ENCODE measurements at places on chromosomes 7 and 10. TPM values are rescaled to one million over a fixed set of nuclear protein-coding genes. Genes with fewer than 3 reads are reported as not detected.

DNA sequence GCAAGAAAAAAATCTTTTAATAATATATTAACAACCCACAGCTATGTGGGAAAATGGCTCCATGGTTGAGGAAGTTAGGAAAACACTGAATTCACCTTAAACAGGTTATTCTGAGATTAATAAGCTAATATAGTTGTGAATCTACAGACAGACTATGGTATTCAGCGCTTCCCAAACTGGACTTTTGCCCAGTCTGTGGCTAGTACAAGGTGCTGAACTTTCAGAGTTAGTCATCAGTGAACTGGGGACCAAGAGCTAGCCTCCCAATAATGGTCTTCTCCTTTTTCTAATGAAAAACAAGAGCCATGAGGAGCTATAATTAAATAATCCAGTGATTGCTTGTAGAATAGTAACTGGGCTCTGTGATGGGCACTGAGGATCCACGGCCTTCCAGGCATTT lies 65.3 kb downstream of the FRMPD2 start:
- no peak for DNase-seq

DNA sequence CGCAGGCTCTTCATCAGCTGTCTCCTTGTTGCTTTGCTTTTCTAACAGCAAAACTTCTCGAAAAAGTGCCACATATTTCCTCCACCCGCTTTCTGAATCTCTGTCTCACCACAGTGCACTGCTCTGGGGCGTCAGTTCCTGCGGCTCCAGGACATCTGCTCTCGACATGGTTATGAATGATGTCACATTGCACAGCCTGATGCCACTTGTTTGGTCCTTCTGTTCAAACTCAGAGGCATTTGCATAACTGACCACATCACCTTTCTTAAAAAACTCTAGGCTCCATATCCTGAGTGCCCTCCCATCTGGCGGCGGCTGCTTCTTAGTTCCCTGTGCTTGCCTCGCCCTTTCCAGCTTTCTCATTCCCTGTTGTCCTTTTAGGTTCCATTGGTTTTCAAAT lies 469.3 kb upstream of the COBL start:
- DNase-seq = no peak

- DNase-seq = peak; percentile 58
Measured at GRCh38 chr10:1629326-1630198, 107.8 kb downstream of the ADARB2 start.

DNA sequence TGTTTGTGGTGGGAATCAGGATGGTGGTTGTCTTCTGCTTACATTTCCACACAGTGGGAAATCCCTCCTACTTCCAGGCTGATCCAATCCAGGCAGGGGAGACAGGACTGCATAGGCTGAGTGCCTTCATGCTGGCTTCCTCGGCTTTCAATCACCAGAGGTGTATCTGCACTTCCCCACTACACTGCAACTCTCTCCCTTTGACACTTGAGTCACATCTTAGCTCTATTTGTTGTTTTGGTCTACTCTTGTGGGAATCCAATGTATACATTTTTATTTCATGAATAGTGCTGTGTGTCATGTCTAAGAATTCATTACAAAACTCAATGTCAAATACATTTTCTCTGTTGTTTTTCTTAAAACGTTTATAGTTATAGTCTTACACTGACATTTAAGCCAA lies 735.6 kb downstream of the XPNPEP1 start:
- DNase-seq = no peak

DNA sequence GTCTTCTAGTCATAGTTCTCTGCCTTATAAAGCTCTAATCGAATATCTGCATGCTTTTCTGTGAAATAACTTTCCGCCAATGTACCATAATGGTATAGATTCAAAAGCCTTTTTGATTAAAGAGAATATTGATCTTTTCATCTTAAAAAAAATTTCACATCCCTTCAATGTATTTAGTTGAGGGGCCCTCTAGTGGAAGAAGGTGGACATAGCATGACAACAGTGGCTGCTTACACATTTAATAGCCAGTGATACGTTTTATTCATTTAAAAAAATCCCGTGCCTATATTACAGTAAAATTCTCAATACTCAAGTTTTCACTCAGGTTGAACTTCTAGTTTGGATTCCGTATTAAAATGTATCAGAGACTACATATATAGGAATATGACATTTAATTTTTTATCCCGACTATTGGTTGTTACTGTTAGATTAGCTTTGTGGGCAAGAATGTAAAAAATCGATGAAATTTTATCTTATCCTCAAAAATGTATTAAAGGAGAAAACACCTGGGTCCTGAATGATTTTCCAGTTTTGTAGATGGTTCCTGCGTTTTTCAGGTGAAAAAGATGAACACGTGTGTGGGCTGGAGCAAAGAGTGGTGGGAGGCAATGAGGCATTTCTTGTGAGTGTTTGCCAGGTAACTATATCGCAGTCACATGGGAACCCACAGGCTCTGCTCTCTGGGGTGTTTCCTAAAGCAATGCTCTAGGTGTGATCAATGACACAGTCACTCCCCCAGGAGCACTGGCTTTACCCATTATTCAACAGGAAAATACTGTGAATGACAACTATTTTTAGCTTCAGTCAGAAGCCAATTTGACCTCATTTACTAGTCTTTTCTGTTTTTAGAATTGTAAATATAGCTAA lies 24.1 kb upstream of the PNLIP start:
- no peak for DNase-seq

Gene CLIP2
- 29.1 TPM for total RNA-seq

Gene MINDY4
- total RNA-seq = 4.0 TPM
